PC-3 (cell line): ENCODE measurements at places on chromosomes 6 and 20. TPM values are rescaled to one million over a fixed set of nuclear protein-coding genes. Genes with fewer than 3 reads are reported as not detected.

- DNase-seq, result no peak
Observed at GRCh38 chr6:163904186-163904585, 489.7 kb downstream of the QKI start.

- no peak for DNase-seq
Observed at GRCh38 chr6:54629131-54629530, 217.4 kb upstream of the FAM83B start.

DNA sequence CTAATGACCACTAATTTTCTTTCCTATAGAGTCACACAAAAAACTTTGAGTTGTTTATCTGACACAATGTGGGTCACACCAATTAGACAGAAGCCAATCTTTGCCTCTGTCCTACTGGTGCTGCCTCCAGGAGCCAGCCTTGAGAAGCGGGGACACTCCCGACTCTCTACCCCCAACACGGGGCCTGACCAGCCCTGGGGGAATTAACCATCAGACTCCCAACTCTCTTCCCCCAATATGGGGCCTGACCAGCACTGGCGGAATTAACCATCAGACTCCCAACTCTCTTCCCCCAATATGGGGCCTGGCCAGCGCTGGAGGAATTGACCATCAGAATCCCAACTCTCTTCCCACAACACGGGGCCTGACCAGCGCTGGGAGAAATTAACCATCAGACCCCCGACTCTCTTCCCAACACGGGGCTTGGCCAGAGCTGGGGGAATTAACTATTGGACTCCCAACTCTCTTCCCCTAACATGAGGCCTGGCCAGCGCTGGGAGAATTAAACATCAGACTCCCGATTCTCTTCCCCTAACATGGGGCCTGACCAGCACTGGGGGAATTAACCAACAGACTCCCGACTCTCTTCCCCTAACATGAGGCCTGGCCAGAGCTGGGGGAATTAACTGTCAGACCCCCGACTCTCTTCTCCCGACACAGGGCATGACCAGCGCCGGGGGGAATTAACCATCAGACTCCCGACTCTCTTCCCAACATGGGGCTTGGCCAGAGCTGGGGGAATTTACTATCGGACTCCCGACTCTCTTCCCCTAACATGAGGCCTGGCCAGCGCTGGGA lies 12.5 kb downstream of the CST7 start:
- no peak for DNase-seq

The RCAN2 gene
- not detected in 2 replicates for total RNA-seq
